Inflammatory macrophage (primary cell): ENCODE measurements at places on chromosomes 1 and 21.

GRCh38 chr1:27627061-27627460 is 7.9 kb downstream of the FGR start:
- no peak for DNase-seq

GRCh38 chr1:119375366-119375765 is 6.8 kb downstream of the HAO2 start:
- no peak for DNase-seq

DNA sequence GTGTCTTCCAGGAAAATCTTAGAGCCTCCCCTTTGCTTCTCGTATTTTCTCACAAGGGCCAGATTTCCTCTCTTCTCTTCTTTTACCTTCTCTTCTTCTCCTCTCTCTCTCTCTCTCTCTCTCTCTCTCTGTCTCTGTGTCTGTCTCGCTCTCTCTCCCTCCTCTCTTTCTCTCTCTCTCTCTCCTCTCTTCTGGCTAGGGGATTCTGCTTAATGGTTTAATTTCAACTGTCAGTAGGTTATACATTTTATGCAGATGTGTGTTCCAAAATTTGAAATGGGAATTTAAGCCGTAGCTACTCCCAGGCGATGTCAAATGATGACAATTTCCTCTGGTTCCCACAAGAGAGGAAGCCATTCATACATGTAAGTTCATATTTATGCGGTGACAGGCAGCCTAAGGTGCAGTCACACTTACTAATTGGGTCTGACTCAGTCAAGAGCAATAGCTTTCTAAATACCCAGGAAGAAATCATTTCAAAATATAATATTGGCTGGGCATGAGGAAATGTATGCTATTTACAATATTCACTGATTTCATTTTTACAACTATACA is 1.4 kb downstream of the DSCAM start:
- no peak for DNase-seq

GRCh38 chr1:221397606-221398005 is 344.3 kb downstream of the DUSP10 start:
- no peak for DNase-seq

GRCh38 chr1:49436865-49437264 is 586.9 kb downstream of the AGBL4 start:
- DNase-seq, result no peak

DNA sequence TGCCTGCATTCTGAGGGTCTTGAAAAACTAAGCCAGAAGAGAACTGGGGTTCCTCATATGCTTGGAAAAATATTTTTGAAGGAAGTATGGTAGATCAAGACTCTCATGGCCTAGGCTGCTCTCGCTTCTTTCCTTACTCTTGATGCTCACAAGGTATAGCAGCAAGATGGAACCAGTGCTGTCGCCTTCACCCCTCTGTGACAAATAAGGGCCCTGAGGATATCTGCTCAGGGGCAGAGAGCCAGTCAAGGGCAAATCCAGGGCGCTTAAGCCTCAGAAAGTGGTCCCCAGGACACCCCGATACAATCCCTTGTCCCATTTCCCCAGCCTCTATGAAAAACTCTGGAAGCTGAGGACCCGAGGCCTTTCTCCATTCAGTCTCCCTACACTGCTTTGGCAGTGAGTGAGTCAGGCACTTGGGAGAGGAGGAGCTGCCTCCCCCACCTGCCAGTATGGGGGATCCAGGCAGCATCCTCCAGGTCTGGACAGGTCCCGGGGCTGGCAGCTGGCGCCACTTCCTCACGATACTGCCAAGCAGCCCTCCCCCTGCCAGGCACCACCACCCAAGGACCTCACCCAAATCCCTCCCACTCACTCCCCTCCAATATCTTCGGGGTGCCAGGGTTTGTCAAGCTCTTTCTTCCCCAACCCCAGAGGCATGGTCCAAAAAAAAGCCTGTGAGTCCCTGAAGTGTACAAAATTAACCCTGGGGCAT is 1.3 kb downstream of the IGSF9 start:
- DNase-seq, result no peak

DNA sequence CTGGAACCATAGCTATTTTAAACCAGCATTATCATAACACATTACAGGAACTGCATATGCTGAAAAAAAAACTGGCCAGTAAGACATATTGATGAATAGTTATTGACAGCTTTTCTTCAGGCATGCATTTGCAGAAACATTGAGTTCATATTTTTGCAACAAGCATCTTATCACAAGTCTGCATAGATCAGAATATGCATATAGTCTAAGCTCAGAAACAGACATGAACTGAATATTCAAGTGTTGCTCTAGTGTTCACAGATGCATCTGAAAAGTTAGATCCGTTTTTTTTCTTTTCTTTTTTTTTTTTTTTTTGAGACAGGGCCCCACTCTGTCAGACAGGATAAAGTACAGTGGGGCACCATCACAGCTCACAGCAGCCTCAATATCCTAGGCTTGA is 22.8 kb downstream of the PRMT6 start:
- DNase-seq, result no peak

- DNase-seq, result peak; percentile 47
Observed at GRCh38 chr21:44940116-44940631, 345 bp downstream of the SLX9 start.

- no peak for DNase-seq
Observed at GRCh38 chr1:21115098-21115760, 61.5 kb downstream of the EIF4G3 start.

DNA sequence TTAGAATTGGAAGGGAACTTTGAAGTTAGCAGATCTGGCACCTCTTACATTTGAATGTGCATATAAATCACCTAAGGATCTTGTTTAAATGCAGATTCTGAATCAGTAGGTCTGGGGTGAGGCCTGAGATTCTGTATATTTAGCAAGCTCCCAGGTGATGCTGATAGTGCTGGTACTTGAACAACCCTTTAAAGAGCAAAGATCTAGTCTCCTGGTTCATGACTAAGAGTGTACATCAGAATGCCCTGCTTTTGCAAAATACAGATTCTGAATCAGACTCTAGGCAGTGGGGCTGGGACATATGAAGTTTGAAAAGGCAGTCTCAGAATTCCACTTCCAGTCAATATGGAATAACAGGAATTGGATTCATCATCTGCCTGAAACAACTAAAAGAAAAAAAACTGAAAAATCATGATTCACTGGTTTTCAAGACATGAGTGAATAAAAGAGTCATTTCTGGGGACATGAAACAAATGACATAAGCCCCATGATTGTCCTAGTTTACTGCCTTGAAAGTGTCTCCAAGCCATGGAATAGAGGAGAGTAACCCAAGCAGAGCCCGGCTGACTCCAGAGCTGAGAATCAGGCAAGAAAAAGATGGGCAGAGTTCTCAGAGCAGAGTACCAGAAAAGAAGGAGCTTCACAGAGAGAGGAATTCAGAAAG is 149.6 kb upstream of the SGIP1 start:
- DNase-seq, result no peak

DNA sequence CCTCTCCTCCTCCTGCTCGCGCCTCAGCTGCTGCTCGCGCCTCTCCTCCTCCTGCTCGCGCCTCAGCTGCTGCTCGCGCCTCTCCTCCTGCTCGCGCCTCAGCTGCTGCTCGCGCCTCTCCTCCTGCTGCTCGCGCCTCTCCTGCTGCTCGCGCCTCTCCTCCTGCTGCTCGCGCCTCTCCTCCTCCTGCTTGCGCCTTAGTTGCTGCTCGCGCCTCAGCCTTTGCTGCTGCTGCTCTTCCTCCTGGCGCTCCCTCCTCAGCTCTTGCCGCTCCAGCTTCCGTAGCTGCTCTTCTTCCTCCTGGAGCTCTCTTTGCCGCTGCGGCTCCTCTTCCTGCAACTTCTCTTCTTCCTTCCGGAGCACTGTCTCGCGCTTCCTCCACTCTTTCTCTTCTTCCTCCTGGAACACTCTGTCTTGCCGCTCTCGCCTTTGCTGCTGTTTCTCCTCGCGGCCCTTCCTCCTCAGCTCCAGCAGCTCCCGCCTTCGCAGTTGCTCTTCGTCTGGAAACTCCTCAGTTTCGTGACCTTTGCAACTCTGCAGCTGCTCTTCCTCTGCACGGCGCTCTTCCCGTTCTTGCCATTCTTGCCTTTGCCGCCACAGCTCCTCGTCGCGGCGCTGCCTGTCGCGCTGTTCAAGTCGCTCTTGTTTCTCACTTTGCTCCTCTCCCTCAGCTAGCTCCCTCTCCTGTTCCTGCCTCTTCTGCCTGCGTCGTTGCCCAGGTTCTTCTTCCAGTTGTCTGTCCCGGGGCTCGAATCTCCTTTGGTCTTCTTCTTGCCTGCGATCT is 3.0 kb downstream of the TCHH start:
- DNase-seq, result peak; percentile 33

DNA sequence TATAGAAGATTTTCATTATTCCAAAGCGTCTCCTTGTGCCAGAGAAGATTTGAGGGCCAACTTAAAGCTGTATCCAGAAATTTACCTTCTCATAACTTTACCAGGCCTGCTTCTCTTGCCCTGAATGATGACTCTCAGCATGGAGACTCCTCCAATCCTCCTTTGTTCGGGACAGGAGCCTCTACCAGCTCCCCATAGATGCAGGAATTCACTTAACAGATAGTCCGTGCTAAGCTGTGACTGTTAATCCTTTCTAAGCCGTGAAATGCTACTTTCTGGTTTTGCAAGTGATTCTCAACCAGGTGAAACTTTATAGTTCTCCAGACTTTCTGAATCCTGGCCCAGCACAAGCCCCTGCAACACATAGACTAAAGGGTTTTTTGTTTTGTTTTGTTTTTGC is 31.8 kb upstream of the KCND3 start:
- no peak for DNase-seq

DNA sequence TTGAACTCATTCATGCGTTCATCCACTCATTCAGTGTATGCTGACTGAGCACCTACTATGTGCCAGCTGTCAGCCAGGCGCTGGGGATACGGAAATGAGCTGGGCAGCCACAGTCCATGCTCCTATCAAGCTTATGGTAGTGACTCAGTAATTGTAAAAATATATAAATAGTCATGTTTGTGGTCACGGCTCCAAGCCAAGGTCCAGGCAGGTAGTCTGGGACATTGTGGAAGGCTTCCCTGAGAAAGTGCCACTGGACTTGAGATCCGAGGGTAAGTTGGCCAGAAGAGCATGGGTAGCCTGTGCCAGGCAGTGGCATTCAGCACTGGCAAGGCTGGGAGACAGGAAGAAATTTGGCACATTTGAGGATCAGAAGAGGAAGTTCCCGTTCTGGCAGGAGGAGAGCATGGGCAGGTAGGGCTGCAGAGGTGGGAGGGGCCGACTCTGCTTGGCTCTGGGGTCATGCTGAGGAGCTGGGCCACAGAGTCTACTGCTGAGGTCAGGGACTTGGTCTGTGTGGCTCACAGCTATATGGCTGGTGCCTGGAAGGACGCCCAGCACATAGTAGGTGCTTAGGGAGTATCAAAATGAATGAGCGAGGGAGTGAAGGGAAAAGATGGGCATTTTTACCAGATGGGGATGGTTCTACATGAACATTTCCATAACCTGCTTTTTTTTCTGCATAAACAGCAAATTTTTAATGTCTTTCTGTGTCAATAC is 6.9 kb downstream of the PTPRF start:
- no peak for DNase-seq

DNA sequence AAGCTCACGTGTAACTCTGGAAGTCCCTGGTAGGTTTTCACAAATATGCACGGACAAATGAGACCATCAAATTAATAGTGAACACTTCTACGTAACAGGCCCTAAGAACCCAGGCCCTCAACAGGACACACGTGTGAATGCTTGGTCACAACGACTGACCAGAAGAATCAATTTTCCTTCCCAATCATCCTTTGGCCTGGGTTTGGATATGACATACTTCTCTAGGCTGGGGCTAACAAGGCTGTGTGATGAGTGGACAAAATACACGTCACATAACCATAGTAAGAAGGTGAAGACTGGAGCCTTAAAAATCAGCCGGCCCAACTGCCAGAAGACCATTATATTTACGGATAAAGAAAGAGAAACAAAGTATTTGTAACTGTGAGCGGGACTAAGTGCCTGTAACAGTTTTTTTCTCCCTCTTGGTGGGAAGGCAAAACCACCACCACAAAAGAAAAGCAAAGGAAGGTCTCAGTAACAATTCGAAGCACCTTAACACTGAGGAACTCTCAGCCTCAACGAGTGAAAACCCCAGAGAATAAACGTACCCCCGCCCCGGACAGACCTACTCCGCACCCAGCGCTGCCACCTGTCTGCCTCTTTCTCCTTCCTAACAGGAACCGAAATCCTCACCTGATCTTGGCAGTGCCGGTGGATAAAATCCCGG is 450 bp downstream of the SDE2 start:
- peak; percentile 14 for DNase-seq

GRCh38 chr1:171082606-171083005 is 8.1 kb upstream of the FMO3 start:
- no peak for DNase-seq

- DNase-seq, result peak; percentile 78
Observed at GRCh38 chr1:52268372-52268771, 97.6 kb downstream of the CC2D1B start.

- DNase-seq, result no peak
Observed at GRCh38 chr1:98385652-98386051, 275.9 kb upstream of the SNX7 start.

DNA sequence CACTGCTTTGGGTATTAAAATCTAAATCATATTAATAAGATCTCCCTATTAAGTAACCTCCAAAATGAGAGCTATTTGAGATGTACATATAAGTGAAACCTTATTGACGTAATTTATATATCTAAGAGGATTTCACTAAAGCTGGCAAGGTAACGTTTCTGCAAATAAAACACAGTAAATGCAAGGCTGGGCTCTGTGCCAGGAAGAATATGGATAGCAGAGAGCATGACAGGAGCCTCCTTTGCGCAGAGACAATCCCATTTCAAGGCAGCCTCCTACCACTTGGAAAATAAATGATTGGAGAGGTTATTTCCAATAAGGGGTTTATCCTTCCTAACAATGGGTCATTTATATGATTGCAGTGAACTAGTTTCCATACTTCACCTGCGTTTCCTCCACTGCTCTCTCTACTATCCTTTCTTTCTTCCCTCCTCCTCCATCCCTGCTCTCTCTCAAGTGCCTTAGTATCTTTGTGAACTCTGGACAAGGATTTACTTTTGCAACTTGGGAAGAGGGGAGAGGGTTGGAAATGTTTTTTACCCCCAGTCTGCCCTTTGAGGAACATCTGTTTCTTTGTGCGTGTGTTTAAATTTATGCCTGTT is 3.0 kb upstream of the NFIA start:
- DNase-seq, result no peak

DNA sequence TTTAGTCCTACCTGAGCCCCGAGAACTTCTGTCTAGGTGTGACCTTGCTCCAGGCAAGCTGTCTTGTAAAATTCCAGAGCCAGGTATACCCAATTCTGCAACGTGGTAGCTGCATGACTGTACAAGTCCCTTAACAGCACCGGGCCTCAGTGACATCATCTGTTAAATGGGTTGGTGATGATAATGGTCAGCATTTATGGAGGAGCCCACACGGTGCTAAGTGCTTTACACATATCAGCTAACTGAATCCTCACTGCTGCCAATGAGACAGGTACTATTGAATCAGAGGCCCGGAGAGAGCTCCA is 37.2 kb upstream of the PADI1 start:
- no peak for DNase-seq
